Stimulated activated naive B cell treated with anti-CD40 and anti-IgM and Interleukin-4, amounts not matched to agents 10 μg/mL and 1 μg/mL and 100 μg/mL, for 72 hours (primary cell): ENCODE measurements at places on chromosomes 7 and 10.

DNA sequence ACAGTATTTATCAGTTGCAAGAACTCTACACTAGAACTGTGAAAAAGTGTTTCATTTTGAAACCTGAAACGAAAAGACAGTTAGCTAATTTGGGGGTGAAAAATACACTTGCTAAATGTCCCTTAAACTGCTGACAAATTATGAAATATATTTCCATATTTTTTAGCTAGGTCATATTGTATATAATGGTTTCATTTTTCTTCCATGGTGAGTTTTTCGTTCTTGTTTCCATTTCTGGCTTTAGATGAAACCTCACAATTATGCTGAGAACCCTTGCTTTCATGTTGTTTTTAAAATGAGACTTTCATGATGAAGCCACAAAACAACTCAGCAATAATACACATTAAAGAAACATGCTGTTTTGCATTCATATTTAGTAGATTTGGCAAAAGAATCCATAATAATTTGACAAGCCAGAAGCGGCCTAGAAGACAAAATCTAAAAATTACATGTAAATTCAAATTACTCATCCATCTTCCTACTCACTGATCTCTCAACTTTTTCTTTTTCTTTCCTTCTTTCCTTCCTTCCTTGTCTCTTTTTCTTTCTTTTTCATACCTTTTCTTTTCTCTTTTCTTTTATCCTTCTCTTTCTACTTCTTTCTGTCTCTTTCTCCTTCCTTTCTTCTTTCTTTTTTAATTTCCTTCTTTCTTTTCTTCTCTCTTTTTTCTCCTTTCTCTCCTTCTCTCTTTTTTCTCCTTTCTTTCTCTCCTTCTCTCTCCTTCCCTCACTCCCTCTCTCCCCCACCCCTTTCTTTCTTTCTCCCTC is 46.5 kb upstream of the ITGB8 start:
- no peak for DNase-seq

- no peak for DNase-seq
Observed at GRCh38 chr10:44827431-44828006, 83.6 kb upstream of the TMEM72 start.

DNA sequence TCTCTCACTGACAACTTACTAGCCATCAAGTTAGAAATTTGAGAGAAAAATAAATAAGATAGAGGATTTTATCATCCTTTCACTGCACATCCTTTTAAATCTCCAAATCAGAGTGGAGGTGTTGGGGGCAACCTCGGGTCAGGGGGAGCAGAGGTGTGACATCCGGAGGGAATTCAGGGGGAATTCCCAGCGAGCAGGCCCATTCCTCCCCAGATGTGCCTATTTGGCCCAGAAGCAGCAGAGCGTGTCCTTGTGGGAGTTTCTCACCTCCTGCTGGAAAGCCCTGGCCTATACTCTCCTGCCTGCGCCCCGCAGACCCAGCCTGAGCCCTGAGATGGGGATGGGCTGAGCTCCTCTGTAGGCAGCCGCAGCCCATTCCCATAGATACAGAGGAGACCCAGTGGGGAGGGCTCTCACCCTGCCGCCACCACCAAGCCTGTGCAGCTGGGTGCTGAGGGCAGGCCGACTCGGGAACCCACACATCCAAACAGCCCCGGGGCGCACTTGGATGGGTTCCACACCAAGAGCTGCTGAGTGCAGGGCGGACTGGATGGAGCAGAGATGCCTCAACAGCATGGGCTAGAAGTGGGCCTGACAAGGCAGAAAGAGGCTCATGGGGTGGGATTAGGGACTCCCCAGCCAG is 124.5 kb downstream of the CXCL12 start:
- no peak for DNase-seq

DNA sequence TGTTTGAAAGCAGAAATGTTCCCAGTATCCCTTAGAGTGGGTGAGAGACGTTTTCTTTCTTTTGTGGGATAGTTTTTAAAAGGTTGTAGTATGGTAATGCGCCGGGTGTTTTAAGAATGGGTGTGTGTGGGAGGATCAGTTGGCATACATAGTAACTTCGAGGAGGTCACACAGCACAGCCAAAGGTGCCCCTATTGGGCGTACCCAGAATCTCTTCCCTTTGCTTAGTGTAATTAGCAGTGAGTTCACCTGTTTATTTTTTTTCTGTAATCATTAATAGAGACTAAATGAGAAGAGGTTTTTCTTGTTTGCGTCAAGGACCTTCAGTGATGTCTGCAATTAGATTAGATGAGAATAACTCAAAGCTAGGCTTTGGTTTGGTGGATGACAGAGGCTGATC is 1.5 kb downstream of the PLEKHA8 start:
- DNase-seq: no peak

DNA sequence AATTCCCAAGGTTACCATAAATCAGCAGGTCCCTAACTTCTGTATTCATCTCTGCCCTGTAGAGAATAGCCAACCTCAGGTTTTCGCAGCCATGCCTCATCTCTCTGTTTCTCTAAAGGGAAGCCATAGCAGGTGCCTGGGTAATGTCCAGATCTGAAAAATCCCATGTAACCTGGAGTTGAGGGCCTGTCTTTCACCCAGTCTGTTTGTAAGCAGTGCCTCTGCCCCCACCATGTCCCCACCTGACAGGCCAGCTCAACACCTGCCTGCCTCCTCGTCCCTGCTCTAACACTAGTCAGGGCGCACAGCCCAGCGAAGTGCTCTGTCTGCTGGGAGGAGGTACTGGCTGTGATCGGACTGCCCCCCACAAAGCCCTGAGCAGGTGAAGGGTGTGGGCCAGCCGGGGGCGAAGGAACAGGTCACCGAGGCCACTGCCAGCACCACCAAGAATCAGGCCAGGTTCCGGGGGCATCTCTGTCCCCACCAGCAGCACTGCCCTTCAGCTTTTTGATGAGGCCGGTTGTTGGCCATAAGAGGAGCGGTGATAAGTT is 210.4 kb downstream of the MGMT start:
- DNase-seq: no peak

DNA sequence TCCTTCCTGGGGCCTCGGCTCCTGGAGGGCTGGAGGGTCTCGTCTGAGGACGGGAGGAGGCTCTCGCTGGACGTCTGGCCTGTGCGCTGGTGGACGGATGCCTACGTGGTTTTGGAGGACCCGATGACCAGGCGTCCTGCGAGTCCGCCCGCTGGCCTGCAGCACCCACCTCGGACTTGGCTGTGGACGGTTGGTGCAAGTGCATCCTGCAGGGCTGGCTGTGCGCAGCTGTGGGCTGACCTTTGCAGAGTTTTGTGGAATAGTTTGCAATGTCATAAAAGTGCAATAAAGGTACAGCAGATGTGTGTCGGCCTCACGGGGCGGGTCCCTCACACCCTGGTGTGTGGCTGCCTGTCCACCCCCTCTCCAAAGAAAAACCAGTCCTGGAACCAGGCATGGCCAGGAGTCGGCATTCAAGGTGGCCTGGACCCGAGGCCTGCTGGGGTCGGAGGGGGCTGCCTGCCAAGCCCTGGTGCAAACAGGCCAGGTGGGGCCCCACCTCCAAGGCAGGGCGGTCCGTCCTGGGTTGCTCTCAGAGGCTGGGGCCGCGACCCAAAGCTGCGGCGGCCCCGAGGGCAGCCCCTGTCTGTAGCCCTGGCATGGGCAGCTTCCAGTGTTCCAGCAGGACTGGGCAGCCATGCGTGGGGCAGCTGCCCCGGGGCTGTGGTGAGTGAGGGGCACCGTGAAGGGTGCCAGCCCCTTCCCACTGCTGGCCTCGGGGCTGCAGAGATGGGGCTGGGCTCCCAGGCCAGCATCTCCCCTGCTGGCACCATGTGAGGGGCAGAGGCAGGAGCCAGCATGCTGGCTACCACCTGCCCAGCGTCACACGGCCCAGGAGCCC is 29.3 kb upstream of the FOXL3 start:
- no peak for DNase-seq

DNA sequence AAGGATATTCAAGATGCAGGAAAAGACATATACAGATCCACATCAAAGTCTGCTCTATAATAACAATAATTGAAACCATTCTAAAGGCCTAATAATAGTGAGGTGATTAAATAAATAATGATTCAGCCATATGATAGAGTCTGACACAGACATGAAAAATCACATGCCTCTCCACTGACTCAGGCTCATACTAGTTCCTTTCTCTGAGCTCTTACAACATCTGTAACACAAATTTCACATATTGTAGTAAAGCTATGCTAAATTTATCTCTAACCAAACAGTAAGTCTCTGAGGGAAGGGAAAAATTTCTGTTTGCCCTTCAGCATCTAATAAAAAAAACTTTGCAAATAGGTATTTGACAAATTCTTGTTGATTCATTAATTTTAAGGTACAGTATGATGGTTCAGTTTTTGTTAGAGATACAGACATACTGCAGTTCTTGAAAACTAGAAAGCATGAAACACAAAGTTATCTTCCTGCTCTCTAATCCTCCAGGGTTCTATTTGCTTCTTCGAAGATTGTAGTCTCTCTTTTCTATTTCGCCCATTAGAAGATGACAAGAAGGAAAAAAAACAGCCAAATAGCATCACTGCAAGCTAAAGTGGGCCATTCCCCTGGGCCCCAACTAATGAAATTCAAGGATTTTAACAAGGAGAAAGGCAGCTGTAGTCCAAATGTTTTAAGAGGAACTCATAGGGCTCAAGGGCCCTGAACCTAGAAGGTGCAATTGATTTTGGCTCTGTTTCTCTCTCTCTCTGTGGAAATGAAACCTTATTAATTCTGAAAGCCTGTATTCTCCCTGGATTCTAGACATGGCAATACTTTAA is 53.9 kb downstream of the CUBN start:
- no peak for DNase-seq

GRCh38 chr10:30170146-30170545 is 110.8 kb upstream of the JCAD start:
- DNase-seq: no peak

DNA sequence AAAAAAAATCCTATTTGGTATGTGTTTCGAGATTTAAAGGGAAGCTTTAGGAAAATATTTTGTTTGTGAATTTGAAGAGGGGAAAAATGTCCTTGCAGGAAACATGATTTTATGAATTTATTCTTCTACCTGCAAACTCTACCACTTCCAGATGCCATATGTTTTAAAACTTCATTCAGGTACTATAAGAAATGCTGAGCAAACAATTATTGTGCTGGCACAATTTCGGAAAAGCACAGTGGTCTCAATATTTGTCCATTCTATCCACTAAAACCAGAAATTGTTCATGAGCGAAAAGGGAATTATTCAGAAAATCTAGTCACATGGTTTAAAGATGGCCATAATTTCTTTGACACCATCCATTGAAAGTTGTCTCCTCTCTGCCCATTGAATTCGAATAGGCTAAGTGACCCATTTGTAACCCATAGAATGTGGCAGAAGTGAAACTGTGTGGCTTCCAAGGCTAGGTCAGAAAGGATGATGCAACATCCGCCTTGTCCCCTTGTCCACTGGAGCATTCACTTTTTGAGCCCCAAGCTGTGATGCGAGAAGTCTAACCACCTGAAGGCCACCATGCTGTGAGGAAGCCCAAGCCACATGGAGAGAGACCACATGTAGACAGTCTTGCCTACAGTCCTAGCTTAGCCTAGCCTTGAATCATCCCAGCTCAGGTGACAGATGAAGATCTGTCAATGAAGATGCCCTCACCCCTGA is 189.8 kb upstream of the PRKCQ start:
- peak; percentile 4 for DNase-seq

DNA sequence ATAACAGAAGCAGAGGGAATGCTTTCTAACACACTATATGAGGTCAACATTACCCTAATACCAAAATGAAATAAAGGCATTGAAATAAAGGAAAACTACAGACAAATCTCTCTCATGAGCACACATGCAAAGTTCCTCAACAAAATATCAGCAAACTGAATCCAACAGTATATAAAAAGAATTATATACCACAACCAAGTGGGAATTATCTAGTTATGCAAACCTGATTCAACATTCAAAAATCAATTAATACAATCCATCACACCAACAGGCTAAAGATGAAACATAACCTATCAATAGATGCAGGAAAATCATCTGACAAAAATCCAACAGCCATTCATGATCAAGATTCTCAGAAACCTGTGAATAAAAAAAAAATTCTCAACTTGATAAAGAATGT is 34.5 kb downstream of the LMBR1 start:
- DNase-seq: no peak

DNA sequence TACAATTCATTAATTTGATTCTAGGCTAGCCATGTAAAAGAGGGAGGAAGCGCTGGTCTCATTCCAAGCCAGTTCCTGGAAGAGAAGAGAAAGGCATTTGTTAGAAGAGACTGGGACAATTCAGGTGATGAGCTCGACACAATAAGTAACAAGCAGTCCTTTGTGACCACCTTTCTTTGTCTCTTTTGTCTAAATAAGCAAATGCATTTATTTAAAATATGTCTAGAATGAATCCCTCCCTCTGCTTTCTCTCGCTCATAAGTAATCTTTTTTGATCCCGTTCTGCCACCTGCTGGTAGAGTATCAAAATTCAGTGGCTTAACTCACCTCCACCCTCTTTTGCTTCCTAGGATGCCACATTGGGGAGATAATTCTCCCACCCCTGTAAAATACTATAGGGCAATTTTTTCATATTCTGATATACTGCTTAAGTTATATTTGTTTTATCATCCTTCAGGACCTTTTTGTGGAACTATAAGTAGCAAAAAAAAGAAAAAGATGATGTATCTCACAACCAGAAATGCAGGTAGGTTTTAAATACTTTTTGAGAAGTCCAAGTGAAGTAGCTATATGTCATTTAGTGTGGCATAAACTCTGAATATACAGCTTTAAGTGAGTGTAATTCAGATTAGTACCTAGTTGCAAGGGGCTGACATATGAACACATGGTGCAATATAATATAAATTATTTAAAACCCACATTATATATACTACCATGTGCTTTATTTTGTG is 91.5 kb downstream of the GSDME start:
- DNase-seq: peak; percentile 13

- DNase-seq: no peak
Observed at GRCh38 chr10:2278363-2278762, 541.0 kb upstream of the ADARB2 start.

GRCh38 chr7:931871-932650 is 22.4 kb downstream of the ADAP1 start:
- DNase-seq: no peak

- DNase-seq: no peak
Observed at GRCh38 chr10:646118-646524, 43.3 kb downstream of the DIP2C start.

GRCh38 chr7:32494946-32495297 is 367 bp upstream of the AVL9 start:
- DNase-seq: no peak

DNA sequence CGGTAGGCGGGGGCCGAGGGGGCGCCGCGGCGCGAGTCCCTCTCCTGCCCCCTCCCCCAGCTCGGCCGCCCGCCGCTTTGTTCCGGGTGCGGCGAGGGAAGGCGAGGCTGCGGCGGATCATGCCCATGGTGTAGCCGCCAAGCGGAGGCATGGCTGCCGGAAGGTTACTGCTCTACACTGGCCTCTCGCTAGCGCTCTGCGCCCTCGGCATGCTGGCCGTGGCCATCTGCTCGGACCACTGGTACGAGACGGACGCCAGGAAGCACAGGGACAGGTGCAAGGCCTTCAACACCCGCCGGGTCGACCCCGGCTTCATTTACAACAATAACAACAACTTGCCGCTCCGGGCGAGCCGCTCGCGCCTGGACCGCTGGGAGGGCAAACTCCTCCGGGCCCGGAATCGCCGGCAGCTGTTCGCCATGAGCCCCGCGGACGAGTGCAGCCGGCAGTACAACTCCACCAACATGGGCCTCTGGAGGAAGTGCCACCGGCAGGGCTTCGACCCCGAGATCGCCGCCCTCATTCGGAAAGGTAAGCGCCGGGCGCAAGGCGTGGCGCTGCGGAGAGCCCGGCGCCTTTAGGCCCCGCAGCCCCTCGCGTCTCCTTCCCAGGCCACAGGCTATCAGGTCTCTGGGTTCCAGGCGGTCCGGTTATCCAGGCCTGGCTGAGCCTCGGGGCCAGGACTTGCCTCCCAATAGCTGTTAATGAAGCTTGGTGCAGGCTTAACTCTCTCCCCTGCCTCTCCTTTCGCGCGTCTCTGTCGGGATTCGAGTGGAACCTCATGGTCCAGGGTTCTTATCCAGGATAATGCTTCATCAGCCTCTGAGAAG is 513 bp downstream of the TMEM178B start:
- peak; percentile 1 for DNase-seq
